CD4-positive, alpha-beta T cell treated with Interleukin-15 for 1 hour (primary cell): ENCODE measurements at places on chromosomes 6 and 20.
A peak's percentile ranks its signal among the peaks of the same experiment; 100 is the strongest.

GRCh38 chr6:118659513-118660217 is 8.3 kb upstream of the CEP85L start:
- no peak for DNase-seq

- DNase-seq = peak; percentile 25
These were observed 75.4 kb upstream of the ECI2 start for GRCh38 chr6:4210629-4211419.

DNA sequence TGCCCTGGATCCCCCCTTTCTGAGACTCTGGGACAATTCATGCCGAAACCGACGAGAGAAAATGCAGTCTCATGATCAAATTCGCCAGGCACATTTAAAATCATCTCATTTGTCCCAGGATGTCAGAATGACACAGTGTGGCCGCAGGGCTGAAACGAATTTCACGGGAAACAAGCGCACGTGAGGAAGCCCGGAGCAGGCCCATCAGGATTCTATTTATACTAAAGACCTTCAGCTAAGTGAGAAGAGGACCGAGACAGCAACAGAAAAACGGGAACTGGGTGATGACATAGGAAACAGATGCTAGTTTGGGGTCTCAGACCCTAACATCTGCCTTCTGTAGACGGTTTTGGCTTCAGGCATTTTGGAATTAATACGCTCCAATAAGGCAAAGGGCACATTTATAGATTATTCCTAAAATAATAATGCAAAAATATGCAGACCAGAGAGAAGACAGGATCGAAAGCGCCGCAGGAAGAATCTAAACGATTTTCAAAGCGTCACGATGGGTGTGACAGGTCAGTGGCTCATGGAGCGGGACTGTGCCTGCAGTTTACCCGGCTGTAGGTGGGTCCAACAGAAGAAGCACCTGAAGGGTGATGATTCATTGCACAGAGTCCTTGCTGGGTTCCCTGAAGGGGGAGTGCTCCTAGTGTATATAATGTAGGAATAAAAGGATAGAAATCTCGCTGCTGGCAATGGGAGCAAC is 80.8 kb upstream of the MPC1 start:
- no peak for DNase-seq

DNA sequence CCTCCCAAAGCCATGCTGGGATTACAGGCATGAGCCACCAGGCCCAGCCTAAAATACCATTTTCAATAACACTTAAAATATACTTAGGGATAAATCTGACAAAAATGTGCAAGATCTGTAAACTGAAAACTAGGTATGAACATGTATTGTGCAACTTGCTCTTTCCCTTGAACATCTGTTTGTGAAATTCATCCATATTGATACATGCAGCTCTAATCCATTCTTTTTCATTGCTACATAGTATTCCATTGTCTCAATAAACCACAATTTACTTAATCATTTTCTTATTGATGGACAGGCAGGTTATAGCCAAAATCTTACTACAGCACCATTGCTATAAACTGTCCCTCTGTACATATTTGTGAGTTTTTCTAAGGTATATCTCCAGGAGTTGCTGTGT is 4.7 kb upstream of the SLC22A16 start:
- DNase-seq = no peak

DNA sequence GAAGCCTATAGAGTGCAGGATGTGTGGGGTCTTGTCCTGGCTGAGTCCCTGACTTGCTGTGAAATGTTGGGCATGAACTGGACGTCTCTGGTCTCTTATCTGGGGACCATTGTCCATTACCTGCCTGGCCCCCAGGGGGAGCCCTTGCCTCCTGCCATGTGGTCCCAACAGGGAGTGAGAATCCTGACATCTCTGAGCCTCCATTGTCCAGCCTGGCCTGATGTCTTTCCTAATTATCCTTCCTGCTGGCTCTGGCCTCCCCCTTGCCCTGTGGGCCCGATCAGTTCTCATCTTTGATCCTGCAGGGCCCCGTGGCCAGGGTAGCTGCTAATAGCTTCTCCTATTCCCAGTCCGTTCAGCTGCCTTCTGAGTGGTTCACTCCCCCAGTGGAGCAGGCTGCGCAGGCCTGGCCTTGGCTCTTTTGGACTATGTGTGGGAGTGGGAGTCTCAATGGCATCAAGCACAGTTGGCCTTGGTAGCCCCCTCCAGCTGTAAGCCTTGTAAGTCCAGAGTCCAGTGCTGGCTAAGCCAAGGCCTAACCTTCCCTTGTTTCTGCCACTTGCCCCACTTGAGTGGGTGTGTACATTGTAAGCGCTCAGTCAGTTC is 77.9 kb upstream of the RALY start:
- DNase-seq = peak; percentile 41

DNA sequence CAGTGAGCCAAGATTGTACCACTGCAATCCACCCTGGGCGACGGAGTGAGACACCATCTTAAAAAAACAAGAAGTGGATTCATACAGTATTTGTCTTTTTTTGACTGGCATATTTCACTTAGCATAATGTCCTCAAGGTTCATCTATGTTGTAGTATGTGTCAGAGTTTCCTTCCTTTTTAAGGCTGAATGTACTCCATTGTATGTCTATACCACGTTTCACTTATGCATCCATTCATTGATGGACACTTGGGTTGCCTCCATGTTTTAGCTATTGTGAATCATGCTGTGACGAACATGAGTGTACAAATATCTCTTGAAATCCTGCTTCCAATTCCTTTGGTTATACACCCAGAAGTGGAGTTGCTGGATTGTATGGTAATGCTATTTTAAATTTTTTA is 28.9 kb upstream of the FAM83D start:
- DNase-seq = no peak

DNA sequence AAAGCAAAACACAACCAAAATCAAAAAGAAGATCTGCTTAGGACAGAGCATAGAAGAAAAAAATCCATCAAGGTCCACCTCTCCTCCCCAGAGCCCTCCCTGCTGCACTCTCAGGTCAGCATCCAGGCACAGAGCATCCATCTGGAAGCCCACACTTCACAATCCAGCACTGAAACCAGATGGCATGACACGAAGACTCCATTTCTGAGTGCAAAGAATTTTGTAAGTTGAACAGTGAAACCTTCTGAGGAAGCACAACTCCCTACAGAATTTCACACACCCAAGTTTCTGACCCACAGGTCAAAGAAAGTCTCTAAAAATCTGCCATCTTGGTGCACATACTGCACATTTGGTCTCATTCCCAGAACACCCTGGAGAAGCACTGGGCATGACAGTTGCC is 128.8 kb upstream of the STXBP5 start:
- DNase-seq = no peak

DNA sequence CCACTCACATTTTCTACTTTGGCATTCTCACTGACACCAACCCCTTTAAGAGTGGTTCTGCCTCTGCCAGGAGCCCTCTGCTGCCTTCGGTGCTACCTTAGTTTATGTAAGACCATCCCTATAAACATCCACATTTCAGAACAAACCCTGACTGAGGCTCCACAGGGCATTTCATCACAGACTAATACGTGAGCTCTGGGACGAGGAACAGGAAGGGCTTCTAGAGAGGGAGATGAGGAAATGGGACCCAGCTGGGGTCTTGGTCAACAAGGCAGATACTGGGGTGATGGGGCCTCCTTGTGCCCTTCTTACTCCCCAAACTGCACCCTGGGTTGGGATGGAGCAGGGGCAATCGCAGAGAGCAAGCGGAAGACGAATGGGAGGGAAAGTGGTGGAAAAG is 86.5 kb upstream of the FYN start:
- DNase-seq = no peak

DNA sequence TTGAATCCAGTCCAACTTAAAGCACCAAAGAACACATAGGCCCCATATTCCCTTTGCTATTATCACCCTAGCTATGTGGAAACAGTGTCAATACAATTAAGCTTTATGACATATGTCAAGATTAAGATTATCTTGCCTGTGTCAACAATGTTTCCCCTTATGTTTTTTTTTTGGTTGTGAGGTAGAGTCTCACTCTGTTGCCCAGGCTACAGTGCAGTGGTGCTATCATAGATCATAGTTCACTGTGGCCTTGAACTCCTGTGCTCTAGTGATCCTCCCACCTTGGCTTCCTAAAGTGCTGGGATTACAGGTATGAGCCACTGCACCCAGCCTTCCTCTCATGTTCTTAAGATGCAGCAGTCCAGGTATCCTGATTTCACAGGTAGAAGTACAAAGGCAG is 17.8 kb downstream of the AFG1L start:
- no peak for DNase-seq

DNA sequence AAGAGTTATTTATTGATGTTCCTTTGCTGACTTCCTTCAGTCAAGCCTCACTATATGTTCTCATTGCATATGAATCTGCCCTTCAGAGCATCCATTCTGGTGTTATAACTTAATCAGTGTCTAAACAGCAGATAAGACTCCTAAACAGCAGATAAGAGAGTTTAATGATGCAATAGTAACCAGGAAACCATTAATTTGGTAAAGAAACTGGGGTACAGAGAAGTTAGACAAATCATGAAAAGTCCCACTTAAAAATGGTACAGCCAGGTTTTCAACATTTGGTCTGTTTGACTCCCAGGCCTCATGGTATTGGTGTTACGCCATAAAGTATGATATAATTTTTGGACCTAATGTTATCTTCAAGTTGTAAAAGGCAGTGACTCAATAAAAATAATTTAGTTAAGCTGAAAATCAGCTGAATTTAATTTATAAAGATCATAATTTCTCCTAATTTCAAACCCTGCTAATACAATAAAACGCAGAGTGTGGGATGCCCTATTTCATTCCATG is 127.4 kb upstream of the DST start:
- no peak for DNase-seq

GRCh38 chr6:118304321-118304720 is 243.8 kb upstream of the PLN start:
- DNase-seq = no peak

DNA sequence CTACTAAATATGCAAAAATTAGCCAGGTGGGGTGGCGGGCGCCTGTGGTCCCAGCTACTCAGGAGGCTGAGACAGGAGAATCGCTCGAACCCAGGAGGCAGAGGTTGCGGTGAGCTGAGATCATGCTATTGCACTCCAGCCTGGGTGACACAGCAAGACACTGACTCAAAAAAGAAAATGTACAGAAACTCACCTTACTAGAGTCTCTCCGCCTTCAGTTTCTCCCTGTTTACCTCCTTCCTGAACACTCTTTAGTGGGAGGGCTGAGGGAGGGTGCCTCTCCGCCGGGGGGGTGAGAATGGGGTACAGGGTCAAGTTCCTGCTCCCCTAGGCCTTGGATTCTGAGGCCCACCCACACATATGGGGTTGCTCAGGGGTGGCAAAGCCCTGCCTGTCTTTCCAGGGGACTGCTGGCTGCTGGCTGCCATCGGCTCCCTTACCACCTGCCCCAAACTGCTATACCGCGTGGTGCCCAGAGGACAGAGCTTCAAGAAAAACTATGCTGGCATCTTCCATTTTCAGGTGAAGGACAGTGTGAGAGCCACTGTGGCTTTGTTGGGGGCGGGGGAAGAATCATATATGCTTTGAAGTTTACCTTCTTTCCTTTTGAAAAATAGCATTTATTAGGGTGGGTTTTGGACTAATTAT is 13.4 kb downstream of the CAPN11 start:
- no peak for DNase-seq

DNA sequence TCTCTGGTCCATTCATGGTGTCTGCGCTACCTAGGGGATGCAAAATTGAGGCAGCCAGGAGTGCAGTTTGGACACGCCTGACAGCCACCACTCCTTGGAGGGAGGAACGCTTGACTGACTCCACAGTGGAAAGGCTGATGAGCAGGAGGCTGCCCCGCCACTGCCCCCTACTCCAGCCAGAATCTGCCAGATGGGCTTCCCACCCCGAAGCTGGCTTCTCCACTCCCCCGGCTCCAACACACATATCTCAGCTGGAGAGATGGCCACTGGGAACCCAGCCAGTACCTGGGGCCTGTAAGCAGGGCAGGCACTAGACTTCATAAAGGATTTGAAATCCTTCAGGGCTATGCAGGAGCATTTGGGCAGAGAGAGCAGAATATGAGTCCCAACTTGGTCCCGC is 51.4 kb upstream of the BLCAP start:
- no peak for DNase-seq

- no peak for DNase-seq
These were observed 197.8 kb upstream of the NT5E start for GRCh38 chr6:85252085-85252484.

- DNase-seq = no peak
These were observed 47.3 kb upstream of the DYNLRB1 start for GRCh38 chr20:34468951-34469350.

DNA sequence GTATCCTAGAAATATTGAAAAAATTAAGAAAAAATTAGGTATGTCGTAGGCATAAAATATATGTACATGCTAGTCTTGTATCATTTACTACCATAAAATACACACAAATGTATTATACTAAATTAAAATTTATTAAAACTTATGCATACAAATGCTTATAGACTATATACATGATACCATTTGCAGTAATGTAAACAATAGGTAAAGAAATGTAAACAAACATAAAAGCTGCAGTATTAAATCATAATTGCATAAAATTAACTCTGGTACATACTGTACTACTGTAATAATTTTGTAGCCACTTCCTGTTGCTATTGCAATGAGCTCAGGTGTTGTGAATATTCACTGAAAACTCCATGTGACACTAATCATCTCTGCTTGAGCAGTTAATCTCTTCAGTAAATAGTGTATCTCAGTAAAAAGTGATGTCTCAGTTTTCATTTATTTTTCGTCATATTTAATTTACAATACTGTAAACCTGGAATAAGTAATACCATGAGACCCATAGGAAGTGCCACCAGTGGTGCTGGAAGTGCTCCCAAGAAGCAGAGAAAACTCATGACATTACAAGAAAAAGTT is 29.3 kb downstream of the RALGAPB start:
- DNase-seq = no peak

- no peak for DNase-seq
These were observed 151.3 kb upstream of the RNF24 start for GRCh38 chr20:4166726-4167035.

- DNase-seq = no peak
These were observed 3.2 kb upstream of the SEC23B start for GRCh38 chr20:18504479-18505060.

- DNase-seq = no peak
These were observed 144.4 kb upstream of the PDE10A start for GRCh38 chr6:165807249-165807960.
